ENCODE measurements at places on chromosomes 2 and 18.
A peak's percentile ranks its signal among the peaks of the same experiment; 100 is the strongest.

- no peak for DNase-seq
Observed at GRCh38 chr2:200341376-200341775, 34.9 kb downstream of the SPATS2L start.

GRCh38 chr2:208496129-208496528 lies 89.5 kb downstream of the PTH2R start:
- no peak for DNase-seq

GRCh38 chr2:130727286-130727924 lies 1.5 kb upstream of the GPR148 start:
- peak; percentile 83 for DNase-seq

- no peak for DNase-seq
Observed at GRCh38 chr2:164710837-164711765, 89.8 kb upstream of the GRB14 start.

GRCh38 chr18:35714539-35714938 lies 133.0 kb downstream of the GALNT1 start:
- no peak for DNase-seq

DNA sequence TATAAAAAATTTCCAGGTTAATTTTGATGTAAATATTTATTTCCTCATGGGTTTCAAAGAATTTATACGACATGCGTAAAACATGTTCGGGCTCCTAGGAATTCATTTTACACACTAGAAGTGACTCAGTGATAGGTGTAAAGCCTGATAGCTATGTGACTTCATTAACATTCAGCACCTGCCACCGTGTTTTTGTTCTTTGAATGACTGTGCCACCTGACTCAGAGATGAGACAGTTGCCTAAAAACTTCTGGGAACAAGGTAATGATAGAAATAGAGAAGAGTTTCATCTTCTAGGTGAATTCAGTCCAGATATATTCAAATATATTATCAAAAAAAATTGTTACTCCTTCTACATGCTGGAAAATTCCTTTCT lies 10.0 kb downstream of the IL1R2 start:
- peak; percentile 44 for DNase-seq

DNA sequence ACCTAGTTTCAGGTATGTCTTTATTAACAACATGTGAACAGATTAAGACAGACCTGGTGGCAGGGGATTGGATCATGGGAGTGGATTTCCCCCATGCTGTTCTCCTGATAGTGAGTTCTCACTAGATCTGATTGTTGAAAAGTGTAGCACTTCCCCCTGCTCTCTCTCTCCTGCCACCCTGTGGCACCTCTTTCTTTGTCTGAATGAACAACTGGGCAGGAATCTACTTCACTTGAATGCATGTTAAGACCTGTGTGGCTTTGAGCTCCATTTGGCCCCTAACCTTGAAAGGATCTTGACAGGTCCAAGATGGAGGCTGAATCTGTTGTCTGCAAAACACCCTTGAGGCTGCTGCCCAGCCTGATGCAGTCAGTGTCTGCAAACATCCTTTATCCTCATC lies 194.4 kb downstream of the RNF144A start:
- DNase-seq, result no peak

DNA sequence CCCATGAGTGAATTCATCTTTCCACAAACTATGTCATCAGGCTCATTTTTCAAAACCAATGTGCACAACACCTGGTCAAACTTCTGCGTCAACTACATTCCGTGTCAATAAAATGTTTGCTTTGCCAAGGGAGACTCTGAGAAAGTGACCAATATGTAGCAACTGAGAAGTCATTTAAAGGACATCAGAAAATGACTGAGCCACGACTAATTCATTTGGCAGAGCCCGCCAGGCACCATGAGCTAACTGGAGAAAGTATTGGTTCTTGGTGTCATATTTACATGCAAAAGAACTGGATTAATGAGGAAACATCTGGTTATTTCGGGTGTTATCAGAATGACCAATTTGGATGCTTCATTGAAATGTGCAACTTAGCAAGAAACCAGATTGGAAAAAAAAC lies 7.2 kb downstream of the RND3 start:
- no peak for DNase-seq

DNA sequence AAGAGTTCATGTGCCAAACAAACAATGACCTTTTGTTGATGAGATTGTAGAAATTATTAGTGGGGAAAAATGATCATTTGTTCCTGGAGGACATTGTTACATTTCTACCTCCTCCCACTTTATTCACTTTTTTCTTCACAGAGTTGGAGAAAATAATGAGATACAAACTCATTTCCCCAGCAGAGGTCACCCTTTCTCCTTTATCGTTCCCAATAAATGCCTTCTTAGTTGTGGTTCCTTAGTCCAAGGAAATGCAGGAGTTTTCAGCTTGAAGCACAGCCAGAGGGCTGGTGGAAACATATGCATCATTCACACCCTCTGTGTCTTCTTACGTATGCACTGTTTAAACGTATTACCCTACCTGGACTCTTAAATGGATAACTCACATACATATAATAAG lies 108.8 kb downstream of the SLC4A3 start:
- DNase-seq, result no peak

GRCh38 chr2:72955228-72956049 lies 38.1 kb downstream of the EMX1 start:
- no peak for DNase-seq

GRCh38 chr2:11160731-11161455 lies 5.6 kb downstream of the SLC66A3 start:
- no peak for DNase-seq

DNA sequence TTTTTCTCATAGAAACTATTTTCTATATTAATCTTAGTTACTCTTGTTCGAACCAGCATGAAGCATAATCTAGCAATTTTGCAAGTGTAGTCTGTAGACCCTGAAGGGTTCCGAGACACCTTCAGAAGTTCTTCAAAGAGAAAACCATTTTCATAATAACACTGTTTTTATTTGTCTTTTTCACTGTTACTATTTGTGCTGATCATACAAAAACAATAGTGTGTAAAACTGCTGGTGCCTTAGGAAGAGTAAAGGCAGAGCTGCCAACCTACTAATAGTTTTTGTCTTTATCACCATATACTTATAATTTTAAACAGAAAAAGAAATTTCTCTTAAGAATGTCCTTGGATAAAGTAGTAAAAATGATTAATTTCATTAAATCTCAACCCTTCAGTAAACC lies 218.9 kb downstream of the ZNF385B start:
- DNase-seq, result no peak

DNA sequence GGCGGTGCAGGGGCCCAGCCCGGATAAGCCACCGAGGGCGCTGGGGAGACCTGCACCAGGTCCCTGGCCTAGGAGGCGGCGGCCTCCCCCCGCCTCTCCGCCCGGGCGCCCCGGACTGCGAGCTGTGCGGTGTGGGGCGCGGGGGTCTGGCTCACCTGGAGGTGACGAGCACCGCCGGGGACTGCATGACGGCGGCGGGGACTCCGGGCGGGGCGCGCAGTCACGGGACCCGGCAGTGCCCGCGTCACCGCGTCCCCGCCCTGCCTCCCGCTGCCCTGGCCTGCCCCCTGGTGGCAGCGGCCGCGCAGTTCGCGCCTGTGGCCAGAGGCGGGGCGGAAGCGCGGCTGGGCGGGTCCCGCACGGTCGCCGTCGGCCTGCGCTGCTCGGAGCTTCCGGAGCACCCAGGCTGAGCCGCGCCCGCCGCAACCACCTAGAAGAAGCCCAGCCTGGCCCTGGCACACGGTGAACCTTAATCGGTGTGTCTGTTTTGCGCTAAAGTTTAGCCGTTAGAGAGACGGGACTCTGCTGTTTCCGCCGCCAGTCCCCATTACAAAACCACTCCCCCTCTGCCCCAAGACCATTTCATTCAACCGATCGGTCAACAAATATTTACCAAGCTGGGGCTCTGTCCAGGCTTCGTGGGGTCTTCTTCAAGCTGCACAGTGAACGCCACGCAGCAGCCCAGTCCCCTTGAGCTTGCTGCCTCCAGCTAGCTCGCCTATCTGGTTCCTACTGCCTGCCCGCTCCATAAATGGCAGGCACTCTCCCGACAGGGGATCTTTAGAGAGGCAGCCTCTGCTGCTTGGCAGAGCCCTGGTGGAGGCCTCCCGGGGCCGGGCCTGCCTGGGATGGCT lies at the start of gene HS1BP3:
TSS of gene HS1BP3 (minus strand) at position 222 of the 854 bp plus-strand sequence. CDS start at position 187, 35 bp downstream.
- peak; percentile 73 for DNase-seq

DNA sequence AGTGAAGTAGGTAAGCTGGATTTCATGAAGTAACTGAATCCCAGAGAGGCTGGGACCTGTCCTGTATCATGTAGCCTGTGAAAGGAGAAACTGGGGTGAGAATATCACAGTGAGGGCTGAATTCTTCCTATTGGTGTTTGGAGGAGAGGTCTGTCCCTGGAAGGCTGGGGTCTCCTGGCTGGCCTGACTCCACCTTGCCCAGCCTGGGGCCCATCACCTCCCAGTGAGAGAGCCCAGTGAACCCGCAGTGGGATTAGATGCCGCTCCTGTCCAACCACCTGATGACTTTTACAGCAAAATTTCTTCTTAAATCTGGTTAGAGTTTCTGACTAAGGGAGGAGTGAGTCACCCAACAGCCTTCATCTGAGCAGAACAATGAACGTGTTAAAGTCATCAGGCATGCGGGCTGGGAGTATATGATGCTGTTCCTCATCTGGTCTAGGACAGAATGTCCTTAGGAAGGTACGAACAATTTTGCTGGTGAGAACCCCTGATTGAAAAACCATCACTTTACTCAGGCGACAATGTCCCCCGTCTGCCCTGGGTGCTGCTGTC lies 152.9 kb downstream of the LPIN1 start:
- no peak for DNase-seq

GRCh38 chr18:37457341-37457740 lies 108.3 kb downstream of the CELF4 start:
- no peak for DNase-seq

DNA sequence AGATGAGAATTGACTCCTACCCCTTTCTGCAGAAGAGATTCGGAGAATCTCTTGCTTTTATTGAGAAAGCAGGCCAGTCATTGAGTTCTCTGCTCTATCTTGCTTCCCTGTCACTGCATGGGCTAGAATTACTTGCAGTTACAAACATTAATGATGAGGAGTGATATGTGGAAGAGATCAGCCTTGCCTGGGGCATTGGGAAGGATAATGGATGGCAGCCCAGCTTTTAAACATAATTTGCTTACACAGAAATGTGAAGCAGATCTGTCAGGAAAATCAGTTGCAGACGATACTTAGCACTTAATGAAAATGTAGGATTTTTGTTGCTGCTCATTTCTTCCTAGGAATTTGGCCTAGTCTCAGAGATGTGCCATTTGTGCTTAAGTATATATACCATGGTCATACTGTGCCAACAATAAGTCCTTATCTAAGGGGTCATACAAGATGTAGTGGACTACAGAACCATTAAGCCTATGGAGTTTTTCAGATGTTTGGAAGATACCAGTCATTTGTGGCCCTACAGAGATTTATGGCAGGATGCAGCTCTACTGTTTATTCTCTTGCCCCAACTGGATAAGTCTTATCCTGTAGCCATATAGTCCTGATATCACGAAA lies 92.7 kb downstream of the XRCC5 start:
- no peak for DNase-seq

- no peak for DNase-seq
Observed at GRCh38 chr18:39781565-39781964, 2173.5 kb upstream of the PIK3C3 start.

DNA sequence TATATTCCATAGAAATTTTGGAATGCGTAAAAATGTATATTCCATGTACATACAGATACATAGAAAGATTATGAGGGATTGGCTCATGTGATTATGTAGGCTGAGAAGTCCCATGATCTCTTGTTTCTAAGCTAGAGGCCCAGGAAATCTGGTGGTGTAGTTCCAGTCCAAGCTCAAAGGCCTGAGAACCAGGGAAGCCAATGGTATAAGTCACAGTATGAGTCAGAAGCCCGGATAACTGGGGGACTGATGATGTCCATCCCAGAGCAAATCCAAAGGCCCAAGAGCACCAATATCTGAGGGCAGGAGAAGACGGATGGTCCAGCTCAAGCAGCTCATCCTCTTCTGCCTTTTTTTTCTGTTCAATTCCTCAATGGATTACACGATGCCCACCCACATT lies 385.0 kb upstream of the KLHL29 start:
- DNase-seq, result no peak

- no peak for DNase-seq
Observed at GRCh38 chr2:23677836-23678235, 249.1 kb downstream of the ATAD2B start.

DNA sequence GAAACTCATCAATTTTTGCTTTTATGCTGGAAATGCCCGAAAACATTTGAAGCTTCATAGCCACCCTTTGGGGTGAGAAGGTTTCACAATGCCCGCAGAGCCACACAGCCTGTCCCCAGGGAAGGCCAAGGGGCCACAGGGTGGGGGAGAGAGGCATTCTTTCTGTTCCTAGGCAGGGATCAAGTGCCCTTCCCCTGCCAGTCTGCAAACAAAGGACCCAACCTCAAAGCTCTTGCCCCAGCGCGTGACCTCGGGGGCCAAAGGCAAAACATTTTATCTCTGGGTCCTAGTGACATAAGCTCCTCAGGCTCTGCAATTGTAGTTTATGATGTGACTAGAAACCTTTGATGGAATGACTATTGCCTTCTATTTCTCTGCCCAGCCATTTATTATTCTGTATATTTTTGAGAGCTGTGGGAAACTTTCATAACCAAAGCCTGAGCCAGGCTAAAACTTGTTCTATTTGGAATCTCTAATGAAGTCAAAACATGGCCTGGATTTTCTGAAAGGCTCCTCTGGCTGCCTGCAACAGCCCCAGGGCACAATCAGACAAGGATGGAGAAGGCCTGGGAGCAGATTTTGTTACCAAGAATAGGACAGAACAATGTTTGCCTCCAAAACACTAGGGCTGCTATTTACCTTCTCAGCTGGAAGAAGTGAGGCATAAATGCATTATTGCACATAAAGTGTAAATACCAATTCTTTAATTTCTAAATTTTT lies 137.2 kb upstream of the KCTD1 start:
- DNase-seq, result no peak

- DNase-seq, result no peak
Observed at GRCh38 chr2:190376591-190377245, 31.4 kb upstream of the MFSD6 start.

DNA sequence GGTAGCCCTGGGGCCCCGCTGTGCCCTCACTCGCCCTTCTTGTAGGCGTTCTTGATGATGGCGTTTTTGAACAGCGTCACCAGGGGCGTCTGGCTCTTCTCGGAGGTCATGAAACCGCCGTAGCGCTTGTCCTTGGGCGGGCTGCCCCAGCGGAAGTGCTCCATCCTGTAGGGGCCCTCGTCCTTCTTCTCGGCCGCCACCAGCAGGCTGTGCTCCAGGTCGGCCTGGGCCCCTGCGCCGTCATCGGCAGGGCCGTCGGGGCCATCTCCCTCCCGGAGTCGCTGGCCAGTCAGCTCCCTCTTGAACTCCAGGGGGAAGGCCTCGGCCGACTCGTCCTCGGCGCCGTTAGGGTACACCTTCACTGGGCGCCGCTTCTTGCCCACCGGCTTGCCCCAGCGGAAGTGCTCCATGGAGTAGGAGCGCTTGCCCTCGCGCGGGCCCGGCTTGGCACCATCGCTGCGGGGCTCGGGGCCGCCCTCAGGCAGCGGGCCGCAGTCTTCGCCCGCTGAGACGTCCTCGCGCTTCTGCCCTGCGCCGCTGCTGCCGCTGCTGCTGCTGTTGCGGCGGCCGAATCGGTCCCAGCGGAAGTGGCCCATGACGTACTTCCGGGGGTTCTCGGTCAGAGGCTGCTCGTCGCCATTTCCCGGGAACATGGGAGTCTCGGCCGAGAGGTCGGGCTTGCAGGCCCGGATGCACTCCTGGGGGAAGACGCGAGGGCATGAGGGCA lies 7.2 kb downstream of the POMC start:
- DNase-seq, result peak; percentile 65
